ENCODE measurements at places on chromosomes 7 and 10.

DNA sequence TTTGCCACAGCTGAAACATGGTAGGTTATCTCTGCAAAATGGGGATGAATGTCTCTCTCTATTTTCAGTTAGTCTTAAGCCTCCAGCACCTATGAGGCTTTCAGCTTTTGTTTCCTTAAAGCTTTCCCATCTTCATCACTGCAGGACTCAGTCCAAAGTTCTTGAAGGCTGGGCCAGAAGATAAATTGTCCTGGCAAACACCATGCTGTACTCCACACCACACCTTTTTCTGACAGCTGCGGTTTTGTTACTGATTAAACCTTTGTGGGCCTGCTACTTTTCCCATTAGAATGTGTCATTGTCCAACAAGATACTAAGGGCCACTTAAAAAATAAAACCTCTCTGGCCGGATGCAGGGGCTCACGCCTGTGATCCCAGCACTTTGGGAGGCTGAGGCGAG lies 87.2 kb upstream of the A1CF start:
- DNase-seq = no peak

GRCh38 chr7:148146346-148146745 lies 444.2 kb upstream of the C7orf33 start:
- DNase-seq = peak; percentile 4

GRCh38 chr7:149827089-149827981 lies 10.8 kb upstream of the ZNF862 start:
- no peak for DNase-seq

GRCh38 chr10:101777619-101778145 lies 1.8 kb upstream of the FGF8 start:
- DNase-seq = no peak

- no peak for DNase-seq
Measured at GRCh38 chr7:116780966-116781365, 81.4 kb upstream of the CAPZA2 start.

- no peak for DNase-seq
Measured at GRCh38 chr10:132118366-132118765, 52.6 kb downstream of the JAKMIP3 start.

DNA sequence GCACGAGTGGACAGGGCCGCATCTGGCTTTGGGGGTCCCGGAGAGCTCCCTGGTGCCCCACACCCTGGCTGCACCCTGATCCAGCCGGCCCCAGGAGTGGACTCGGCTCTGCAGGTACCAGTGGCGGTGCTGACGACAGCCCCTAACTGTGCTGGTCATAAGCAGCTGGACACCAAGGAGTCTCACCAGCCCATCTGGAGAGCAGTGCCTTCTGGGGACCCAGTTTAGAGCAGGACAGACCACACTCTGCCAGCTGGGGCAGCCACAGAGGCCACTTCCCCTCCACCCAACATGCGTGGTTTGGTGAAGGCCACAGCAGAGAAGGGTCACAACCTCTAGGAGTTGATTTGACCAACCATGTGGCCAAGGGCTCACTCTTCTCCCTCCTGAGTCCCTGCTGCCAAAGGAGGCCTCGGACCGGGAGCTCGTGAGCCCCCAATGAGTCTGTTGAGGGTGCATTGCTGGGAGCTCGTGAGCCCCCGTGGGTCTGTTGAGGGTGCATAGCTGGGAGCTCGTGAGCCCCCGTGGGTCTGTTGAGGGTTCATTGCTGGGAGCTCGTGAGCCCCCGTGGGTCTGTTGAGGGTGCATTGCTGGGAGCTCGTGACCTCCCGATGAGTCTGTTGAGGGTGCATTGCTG lies 16.0 kb upstream of the INPP5A start:
- no peak for DNase-seq

- no peak for DNase-seq
Measured at GRCh38 chr10:77011874-77012811, 625.5 kb downstream of the KCNMA1 start.

- DNase-seq = no peak
Measured at GRCh38 chr10:43424416-43424815, 12.5 kb upstream of the ZNF487 start.

DNA sequence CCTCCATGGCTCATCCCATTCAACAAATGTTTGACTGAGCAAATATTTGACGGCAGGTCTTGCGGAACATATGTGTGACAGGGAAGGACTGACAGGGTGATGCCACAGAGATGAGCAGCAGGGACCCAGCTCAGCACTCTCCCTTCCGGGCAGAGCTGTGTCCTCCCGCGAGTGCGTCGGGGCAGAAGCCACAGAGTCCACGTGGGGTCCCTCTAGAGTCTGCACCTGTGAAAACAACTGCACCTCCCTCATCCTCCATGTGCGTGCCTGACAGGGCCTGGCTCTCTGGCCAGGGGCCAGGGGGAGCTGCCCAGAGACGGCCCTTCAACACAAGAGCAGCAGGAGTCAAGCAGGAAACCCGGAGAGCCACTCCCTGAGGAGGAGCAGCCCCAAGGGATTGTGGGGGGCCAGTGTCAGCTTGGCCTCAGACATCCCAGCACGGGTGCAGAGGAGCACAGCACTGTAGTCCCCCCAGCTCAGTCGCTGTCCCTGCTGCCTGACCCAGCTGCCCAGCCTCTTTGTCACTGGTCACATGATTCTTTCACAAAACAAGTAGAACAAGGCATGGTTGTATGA lies 83.6 kb upstream of the TMEM72 start:
- DNase-seq = no peak

Measured in EL (cell line).